ENCODE measurements at places on chromosomes 11 and 22.

DNA sequence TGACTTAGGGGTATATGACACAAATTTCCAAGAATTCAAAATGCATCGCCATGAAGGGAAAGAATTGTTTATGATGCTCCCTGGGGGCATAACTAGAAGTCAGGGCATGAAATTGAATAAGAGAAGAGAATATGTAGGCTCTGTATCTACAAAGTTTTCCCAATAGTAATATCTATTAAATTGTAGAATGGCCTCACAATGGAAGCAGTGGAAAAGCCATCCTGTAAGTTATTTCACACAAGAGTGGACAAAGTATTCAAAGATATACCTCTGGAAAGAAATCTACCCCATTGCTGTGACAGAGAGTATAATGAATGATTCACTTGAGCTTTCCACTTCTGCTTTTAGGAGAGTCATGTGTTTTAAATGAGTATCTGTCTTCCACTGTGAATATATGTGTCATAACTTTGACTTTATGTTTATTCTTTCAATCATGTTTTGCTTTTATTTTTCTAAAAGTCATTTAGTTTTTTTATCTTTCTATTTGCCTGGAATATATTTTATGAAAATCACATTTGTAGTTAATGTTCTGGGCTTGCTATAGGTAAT, 65.7 kb upstream of the DDI1 start:
- no peak for DNase-seq

DNA sequence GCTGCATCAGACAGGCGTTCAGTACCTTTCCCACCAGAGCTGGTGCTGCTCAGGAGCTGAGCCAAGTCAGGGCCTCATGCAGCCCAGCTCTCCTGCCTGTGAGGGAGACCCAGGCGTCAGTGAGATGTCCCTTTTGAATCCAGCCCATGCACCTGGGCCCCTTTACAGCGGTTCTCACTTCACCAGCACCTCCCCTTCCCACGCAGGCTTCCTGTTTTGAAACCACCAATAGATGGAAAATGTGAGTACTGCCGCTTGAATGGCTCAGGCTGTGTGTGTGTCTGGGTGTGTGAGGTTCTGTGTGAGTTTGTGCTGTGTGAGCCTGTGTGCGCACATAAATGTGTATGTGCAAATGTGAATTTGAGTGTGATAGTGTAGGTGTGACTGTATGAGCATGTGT, 88.4 kb downstream of the UBASH3B start:
- DNase-seq: no peak

DNA sequence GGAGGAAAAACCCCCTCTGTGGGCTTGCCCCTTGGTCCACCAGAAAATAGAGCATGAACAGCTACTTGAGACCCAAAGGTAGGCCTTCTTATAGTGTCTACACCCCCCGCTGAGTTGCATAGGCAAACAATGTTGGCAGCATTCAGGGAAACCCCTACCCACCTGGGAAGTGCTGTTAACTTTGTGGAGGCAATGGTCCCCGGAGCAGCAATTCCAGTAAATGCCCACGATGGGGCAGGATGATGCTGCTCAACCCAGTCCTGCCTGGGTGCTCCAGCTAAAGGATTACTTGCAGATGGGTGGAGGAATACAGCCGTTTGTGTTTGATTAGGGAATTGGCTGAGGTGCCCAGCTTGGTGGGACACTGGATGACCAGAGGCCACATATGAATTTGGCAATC, 381.3 kb upstream of the ANO5 start:
- no peak for DNase-seq

- DNase-seq: no peak
Observed at GRCh38 chr11:5626196-5626595, 1.4 kb downstream of the TRIM34 start.

GRCh38 chr22:38239101-38239761, 33.6 kb downstream of the TMEM184B start:
- DNase-seq: no peak

- DNase-seq: no peak
Observed at GRCh38 chr11:12884751-12885318, 124.3 kb upstream of the RASSF10 start.

DNA sequence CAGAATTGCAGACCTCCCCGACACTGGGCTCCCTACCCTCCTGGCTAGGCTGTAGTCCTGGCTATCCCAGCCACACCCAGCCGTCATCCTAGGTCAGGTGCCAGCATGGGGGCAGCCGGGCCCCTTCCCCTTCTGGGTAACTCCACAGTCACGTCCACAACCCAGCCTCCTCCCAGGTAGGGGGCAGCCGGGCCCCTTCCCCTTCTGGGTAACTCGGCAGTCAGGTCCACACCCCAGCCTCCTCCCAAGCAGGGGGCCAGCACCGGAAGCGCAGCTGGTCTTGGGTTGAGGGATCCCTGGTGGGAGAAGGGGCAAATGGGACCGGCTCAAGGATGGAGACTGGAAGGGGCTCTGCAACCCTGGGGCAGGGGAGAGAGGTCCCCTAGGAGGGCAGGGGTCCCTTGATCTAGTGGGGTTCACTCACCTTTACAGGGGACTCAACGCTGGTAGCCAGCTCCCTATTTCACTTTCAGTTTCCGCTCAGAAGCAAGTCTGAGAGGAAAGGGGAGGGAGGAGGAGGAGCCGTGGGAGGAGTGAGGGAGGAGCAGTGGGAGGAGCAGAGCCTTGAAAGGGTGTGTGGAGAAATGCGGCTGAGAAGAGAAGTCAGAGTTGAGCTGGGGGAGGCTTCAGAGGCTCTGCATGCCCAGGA, at the start of gene TRIM21:
Gene TRIM21, minus strand, starts transcription at position 494 of the 649 bp plus-strand sequence. CDS start 3,293 bp downstream, outside the sequence.
- DNase-seq: peak; percentile 84

GRCh38 chr11:249062-249461, 12.3 kb downstream of the PSMD13 start:
- no peak for DNase-seq

GRCh38 chr11:62806611-62807121, 1.4 kb upstream of the NXF1 start:
- DNase-seq: no peak

DNA sequence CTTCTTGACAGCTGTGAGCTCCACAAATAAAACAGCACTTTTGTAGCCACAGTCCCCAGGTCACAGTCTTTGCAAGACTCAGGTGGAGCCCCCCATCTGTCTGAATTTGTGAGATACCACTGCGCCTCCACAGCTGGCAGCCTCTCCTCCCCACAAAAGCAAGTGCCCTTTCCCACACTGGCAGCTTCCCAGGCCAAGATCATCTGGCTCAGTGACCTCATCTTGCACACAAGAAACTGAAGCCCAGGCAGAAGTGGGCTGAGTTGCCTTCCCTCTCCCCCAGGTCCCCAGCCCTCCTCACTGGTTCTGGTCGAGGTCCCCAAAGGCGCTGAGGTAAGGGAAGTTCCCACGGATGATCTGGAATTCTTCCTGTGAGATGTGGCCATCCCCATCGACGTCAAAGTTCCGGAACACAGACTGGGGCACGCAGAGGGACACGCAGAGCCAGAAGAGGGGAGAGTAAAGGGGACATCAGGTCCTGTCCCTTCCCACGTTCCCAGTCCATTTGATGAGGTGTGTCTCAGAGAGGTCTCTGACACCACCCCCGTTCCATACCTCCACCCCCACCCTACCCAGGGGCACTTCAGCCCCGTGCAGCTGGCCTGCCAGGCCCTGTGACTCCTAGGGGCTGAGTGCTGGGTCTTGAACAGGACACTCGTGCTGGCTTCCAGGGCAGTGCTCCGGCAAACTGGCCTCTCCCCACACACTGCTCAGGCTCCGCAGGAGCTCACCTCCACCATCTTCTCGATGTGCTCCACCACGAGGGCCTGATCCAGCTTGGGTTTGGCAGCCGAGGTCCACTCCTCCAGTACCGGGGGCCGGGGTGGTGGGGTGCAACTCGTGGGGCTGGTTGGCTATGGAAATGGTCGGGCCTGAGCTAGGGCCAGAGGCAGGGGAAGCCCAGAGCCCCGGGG, 8.9 kb downstream of the RASGRP2 start:
- DNase-seq: no peak

- DNase-seq: no peak
Observed at GRCh38 chr11:108909041-108909440, 244.2 kb downstream of the DDX10 start.

- no peak for DNase-seq
Observed at GRCh38 chr22:20602609-20603164, 95.3 kb downstream of the MED15 start.

- peak; percentile 23 for DNase-seq
Observed at GRCh38 chr11:6825231-6825744, 20.2 kb upstream of the OR10A5 start.

DNA sequence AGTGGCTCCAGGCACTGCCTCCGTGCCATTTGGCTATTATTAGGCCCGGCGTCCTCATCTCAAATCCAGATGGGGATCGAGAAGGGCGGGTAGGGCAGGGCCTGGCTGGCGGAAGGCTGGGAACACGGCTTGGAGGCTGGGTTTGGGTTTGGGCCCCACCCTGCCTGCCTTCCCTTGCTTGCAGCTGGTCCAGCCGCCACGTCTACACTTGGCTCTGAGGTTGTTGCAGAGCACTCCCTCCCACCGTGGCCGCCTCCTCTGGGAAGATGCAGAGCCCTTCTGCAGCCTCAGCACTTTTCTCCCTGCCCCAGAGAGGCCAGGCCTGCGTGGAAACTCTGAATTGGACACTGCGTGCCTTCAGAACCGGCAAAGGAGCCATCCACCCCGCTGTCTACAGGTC, 5.2 kb upstream of the SMTN start:
- no peak for DNase-seq

- peak; percentile 21 for DNase-seq
Observed at GRCh38 chr11:44760917-44761550, 34.3 kb downstream of the TSPAN18 start.

- peak; percentile 79 for DNase-seq
Observed at GRCh38 chr11:63802637-63803414, 10.4 kb upstream of the SPINDOC start.

GRCh38 chr11:130212431-130212961, 52.9 kb downstream of the ST14 start:
- no peak for DNase-seq

GRCh38 chr11:73856031-73856567, 20.5 kb downstream of the COA4 start:
- no peak for DNase-seq

DNA sequence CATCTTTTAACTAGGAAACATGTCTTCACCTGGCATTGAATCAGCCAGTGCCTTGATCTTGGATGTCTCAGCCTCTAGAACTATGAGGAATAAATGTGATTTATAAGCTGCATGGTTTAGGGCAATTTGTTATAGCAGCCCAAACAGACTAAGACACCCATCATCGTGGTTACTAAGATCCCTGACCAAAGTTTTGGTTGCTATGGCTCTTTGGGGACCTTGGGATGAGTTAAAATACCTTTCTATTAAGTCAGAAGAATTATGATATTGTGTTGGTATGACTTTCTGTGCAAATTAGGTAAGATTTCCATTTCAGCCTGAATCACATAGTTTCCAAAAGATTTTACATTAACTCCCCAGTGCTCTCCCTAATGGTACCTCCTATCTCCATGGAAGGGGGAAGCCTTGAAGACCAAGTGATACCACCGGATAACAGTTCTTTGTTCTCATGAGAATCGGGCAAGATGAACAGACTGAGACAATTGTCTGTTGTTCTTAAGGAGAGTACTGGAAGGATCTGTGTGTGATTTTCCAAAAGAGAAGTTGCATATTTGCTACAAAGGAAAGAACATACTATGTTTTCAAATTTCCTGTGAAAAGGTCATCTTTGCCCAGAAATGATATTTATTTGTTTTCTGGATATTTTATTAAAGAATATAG, 60.4 kb upstream of the UBASH3B start:
- DNase-seq: no peak

DNA sequence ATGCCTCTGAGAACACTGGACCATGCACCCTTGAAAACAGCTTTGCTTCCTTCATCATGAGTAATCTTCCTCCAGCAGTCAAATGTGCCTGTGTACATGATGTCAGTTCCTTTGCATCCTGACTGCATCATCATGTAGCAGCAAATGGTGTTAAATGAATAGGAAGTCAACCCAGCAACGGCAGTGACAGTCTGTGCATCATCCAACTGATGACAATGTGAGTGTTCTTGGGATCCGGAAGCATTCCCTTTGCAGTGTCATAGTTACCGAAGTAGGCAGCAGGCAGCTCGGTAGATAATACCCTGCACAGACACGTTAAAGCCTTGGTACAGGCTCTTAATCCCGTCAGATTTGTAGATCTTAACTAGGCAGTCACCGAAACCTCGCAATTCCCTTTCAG, 2.5 kb downstream of the WBP2NL start:
- DNase-seq: no peak

DNA sequence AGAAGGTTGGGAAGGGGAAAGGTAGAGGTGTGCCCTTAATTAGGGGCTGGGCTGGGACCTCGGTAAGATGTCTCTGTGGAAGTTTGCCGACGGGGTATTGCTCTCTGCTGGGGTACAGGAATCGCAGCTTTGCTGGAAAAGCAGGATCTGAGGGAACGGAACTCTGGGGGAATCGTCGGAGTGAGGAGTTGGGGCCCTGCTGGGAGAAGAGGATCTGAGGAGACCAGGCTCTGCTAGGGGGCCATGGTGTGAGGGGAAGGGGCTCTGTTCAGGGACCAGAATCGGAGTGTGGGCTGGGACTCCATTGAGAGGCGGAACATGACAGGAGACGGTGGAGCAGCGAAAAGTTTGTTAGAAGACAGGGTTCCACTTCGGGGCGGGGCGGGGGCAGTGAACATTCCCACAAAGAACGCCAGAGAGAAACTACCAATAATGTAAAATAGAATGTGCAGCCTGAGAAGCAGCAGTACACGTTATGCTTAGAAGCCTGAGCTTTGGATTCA, 456 bp downstream of the AAMDC start:
- peak; percentile 30 for DNase-seq

- DNase-seq: no peak
Observed at GRCh38 chr22:24146791-24147353, 34.4 kb upstream of the SUSD2 start.

- no peak for DNase-seq
Observed at GRCh38 chr11:119779195-119780071, 50.4 kb upstream of the NECTIN1 start.

DNA sequence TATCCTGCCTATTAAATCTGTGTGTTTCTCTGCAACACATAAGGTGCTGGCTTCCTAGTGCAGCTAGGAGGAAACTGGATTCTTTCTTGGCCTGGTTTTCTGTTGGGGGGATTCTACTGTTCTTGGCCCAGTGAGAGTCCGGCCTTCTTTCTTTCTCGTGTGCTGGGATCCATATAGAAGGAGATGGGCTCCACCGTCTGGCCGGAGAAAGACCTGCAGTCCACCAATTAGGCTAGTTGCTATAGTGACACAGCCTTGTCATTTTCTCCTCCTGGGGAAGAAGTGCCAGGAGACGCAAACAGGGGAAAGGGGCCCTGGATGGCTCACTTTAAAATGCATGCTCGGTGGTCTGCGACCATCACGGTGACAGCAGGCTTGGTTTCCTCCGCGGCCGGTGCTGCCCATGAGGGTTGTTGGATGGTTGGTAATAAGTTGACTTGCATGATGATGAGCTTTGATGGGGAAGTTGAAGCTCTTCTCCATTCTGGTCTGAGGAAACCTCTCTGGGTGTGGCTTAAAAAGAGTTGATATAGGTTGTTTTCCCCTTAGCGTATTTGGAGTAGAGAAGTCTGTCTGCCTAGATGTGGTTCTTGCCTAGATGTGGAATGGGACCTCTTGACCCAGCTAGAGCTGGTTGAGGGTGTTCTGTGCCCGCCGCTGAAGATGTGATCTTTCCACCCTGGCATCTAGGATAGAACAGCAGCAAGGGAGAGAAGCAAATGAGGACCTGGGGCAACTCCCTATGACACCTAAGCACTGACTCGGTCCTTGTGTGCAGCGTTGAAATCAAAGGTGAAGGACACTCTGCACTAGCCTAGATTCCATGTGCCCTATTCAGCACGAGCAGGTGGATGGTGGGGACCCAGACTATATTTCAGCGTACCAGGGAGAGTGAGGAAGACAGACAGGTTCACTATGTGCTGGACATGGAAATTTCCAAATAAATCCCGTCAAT, 1335.0 kb downstream of the BRD1 start:
- DNase-seq: peak; percentile 72

- no peak for DNase-seq
Observed at GRCh38 chr22:47098121-47098520, 335.7 kb downstream of the TBC1D22A start.

Measured in SW480 (cell line).